Spinal cord (tissue), 10 donors: ENCODE measurements at places on chromosomes 1 and 21.

- no peak for DNase-seq
Observed at GRCh38 chr1:174989536-174990220, 10.1 kb upstream of the CACYBP start.

DNA sequence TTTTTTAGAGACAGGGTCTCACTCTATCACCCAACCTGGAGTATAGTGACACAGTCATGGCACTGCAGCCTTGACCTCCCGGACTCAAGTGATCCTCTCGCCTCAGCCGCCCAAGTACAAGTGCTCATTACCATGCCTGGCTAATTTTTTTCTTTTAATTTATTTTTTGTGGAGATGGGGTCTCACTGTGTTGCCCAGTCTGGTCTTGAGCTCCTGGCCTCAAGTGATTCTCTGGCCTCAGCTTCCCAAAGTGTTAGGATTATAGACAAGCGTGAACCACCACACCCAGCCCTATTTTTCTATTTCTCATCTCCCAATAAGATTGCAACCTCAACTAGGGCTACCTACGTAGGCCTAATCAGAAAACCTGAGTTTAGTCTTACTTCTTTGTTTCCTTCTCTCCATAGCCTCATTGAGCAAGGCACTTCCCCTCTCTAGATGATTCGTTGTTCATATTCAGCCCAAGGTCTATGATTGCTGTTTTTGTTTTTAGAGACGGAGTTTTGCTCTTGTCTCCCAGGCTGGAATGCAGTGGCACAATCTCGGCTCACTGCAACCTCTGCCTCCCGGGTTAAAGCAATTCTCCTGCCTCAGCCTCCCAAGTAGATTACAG, 1.1 kb upstream of the KPNA6 start:
- no peak for DNase-seq

DNA sequence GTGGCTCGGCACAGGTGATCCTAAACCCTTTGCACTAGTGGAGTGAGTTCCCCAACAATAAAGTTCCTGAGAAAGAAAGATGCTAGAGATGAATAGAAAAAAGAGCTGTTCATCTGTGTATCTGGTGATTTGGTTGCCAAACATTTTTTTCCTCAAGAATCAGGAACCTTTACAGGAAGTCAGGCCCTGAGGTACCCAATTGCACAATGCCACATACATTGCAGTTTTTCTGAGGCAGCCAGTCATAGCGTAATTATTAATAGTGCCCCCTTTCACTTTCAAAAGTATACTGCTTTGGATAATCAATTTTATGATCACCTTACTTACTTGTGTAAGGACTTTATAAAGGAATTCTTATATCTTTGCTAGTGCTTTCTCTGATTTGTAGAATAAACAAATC, 346.3 kb upstream of the POU3F1 start:
- no peak for DNase-seq

- no peak for DNase-seq
Observed at GRCh38 chr1:103529746-103530145, 4.2 kb downstream of the RNPC3 start.

DNA sequence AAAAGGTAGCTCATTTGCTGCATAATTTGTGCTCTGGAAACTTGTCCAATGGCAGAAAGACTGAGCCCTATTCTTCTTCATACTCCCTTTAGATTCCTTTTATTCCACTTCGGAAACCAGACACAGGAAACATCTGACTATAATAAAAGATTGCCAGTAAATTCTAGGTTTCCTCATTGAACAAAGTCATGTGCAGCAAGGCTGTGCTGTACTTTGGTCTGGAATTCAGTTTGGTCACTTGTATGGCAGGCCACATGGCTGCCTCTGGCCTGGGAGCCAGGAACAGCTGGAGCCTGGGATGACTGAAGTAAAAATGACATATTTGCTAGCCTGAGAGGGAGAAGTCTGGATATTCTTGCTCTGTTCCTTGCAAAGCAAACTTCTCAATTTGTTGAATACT, 79.6 kb downstream of the ST3GAL3 start:
- DNase-seq: no peak
